Bladder microvascular endothelial cell (primary cell): ENCODE measurements at places on chromosomes 12 and 14. TPM values are rescaled to one million over a fixed set of nuclear protein-coding genes. Genes with fewer than 3 reads are reported as not detected.

The RND1 gene
- 5.5 and 12.0 TPM in 2 replicates for total RNA-seq

The A2ML1 gene
- total RNA-seq, result 0.06 TPM in 1 of 2 replicates, not detected in the other

The AMIGO2 gene
- total RNA-seq, result 1.7 and 3.2 TPM in 2 replicates

The GPR68 gene
- total RNA-seq, result 1.5 and 1.6 TPM in 2 replicates

The PPP2R5E gene
- total RNA-seq, result 11.0 and 27.8 TPM in 2 replicates

The RNASE7 gene
- not detected in 2 replicates for total RNA-seq

The COPZ1 gene
- total RNA-seq, result 60.5 and 133 TPM in 2 replicates

The CCDC38 gene
- under 0.01 TPM in 1 of 2 replicates, not detected in the other for total RNA-seq

The ITGB7 gene
- total RNA-seq, result 0.49 TPM in 1 of 2 replicates, not detected in the other

The ABHD12B gene
- total RNA-seq, result not detected in 2 replicates

The FAR2 gene
- total RNA-seq, result 20.4 and 65.9 TPM in 2 replicates

The DNM1L gene
- 65.6 and 115 TPM in 2 replicates for total RNA-seq

The ZNF891 gene
- 0.32 and 1.3 TPM in 2 replicates for total RNA-seq

The PRB2 gene
- not detected in 2 replicates for total RNA-seq

The ITGA5 gene
- 361 and 600 TPM in 2 replicates for total RNA-seq

The RIMKLB gene
- 41.6 and 158 TPM in 2 replicates for total RNA-seq
